Lower leg skin (tissue), 4 donors: ENCODE measurements at places on chromosomes 5 and 9.

DNA sequence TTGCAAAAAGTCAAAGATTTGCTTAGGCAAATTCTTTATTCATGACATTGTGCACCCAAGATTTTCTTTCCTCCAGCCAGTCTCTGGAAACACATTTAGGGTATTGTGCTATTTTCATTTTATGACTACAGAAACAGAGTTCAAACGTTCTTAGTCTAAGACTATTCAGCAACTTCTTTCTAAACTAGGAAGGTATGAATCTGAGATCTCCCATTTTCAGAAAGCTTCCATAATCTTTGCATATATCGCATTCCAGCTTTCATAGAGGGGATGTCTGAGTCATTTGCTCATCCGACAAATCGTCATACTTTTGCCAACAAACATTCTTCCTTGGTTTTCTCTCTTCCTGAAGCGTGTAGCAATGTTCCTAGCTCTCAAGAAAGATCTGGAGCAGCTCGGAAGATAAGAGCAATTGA, 1.6 kb upstream of the PAPPA start:
- DNase-seq: no peak

- no peak for DNase-seq
Observed at GRCh38 chr5:164504141-164504772, 998.8 kb downstream of the MAT2B start.

DNA sequence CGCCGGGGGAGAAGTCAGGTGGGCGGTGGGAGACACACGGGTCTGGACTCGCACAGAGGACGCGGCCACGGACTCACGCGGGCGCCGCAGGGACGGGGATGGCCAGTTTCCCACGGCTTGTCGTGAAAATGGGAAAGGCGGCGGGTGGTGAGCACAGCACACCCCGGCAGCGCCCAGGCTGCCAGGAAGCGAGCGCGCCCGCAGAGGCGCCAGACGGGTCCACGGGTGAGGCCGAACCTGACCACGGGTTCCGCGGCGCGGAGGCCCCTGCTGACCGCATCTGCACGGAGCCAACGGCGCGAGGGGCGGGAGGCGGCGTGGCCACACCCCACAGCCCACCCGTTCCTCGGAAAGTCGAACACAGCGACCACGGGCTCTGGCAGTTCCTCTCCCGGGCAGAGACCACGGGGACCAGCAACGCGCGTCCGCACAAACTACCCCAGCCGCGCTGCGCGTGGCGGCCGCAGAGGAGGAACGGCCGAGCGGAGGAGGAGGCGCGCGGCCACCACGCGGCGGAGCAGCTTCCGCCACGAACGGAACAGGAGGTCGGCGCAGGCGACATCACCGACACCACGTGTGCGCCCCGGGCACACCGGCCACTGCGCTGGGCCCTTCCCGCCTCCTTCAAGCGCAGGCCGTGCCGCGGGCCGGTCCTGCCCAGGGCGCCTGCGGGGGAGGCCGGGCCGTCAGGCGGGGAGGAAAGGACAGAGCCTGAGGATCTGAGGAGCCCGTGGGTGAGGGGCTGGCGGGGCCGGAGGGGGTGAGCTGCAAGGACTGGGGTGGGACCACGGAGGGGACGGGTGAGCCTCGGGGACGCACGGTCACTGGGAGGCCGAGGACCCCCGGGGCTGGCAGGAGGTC, 5.6 kb downstream of the EXD3 start:
- no peak for DNase-seq

DNA sequence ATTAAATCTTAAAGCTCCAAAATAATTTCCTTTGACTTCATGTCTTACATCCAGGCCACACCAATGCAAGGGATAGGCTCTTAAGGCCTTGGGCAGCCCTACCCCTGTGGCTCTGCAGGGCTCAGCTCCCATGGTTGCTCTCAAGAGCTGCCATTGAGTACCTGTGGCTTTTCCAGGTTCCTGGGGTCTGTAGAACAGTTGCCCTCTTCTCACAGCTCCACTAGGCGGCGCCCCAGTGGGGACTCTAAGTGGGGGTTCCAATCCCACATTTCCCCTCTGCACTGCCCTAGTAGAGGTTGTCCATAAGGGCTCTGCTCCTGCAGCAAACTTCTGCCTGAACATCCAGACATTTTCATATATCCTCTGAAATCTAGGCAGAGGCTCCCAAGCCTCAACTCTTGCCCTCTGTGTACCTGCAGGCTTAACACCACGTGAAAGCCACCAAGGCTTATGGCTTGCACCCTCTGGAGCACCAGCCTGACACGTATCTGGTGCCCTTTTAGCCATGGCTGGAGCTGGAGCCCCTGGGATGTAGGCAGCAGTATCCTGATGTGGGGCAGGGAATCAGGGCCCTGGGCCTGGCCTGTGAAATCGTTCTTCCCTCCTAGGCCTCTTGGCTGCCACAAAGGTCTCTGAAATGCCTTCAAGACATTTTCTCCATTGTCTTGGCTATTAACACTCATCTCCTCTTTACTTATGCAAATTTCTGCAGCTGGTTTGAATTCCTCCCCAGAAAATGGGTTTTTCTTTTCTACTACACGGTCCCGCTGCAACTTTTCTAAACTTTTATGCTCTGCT, 185.1 kb downstream of the SMARCA2 start:
- no peak for DNase-seq

GRCh38 chr5:58358501-58359178, 101.2 kb downstream of the PLK2 start:
- DNase-seq: no peak

DNA sequence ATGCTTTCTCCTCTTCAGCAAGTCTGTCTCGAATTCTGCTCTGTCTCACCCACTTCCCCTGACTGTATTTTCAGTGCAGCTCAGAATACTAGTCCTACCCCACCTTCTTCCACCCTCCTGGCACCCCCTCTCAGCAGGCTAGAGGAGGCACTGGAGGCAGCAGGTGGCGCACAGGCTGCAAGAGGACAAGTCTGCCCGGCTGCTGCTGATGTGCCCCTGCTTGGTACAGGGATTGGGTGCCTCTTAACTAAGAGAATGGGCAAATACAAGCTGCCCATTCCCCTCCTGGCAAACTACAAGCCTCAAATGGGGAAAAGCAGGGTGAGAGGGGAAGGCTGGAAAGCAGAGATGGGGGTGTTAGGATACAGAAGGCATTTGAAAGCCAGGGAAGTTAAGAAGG, 5.1 kb downstream of the TLN1 start:
- DNase-seq: no peak

DNA sequence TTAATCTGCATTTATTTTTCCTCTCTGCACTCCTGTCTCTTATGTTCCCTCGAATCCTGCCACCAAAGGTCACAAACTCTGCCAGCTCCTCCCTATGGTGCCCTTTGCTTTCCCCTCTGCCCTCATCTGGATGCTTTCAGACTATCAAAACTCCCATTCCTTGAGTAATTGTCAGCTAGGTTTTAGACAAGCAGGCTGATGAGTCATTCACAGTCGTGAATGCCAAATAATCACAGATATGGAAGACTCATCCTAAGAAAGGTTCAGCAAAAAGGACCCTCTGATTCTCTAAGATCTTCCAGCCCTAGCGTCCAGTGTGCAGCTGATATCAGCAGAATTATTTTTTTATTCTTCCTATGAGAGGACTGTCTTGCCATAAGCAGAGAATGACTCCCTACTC, 104.5 kb upstream of the NUDT12 start:
- no peak for DNase-seq
